ENCODE measurements at places on chromosomes 12 and 14. TPM values are rescaled to one million over a fixed set of nuclear protein-coding genes. Genes with fewer than 3 reads are reported as not detected.

GRCh38 chr12:40287369-40287975 lies 62.7 kb downstream of the LRRK2 start:
- peak; percentile 78 for DNase-seq

DNA sequence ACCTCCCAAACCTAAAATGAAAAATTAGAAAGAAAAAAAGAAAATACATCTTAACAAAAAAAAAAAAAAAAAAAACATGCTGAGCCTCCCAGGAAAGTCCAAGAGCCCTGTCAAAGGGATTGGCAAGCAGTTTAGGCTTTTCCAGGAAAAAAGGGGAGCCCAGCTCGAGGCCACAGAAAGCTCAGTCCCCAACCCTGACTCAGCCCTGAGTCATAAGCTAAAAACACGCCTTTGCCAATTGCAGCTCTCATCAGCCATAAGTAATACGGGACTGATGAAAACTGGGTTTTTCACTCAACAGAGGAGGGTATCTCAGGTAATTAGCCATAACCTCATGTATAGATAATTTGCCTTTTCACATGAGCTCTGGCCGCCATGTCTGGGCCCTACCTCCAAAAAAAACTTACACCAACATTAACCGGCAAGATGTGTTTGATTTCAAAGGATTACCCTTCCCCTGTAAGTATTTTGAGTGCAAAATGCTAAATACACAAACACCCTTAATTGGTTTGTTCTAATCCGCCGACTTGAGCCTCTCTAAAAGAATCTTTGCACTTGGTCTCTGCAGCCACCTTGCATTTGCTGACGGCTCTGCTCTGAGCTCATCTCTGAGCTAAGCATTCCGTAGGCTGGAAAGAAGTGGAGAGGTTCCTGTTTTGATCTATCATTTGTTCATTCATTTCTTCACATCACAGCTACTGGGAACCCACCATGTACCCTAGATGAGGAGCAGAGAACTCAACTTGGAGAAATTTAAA lies 319.2 kb downstream of the BCL11B start:
- no peak for DNase-seq

GRCh38 chr12:5923043-5923605 lies 21.9 kb downstream of the ANO2 start:
- DNase-seq = no peak

GRCh38 chr14:83887866-83888265 lies 1642.1 kb upstream of the FLRT2 start:
- no peak for DNase-seq

Gene TCTN2
- 9.8 TPM for total RNA-seq

All from SK-MEL-5 (cell line).